CD4-positive, alpha-beta T cell treated with Interleukin-4 for 1 hour (primary cell): ENCODE measurements at places on chromosomes 7 and 10.

DNA sequence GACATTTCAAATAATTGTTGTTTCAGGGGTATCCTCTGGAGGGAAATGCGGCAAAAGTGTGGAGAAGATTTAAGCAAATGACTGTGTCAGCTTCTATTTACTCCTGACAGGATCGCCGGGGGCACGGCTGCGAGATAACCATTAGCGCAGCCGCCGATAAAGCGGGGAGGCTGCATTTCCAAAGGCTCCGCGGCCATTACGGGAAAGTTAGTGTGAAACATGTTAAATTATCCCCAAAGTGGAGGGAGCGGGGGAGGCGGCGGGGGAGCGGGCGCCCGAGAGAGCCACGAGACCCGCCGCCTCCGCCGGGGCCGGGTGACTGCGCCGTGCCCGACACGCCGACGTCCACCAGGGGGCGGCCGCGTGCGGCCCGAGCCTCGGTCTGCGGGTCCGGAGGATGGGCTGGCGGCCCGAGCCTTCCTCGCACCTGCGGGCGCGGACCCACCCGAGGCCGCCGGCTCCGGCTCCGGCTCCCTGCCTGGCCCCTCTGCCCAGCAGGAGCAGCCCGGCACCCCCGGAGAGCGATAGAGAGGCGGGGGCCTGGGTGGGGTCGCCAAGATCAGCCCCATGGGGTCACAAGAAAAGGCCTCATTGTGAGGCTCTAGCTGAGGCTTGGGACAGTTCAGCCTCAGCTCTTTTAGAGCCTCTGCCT is 74.4 kb upstream of the PAX2 start:
- peak; percentile 50 for DNase-seq

DNA sequence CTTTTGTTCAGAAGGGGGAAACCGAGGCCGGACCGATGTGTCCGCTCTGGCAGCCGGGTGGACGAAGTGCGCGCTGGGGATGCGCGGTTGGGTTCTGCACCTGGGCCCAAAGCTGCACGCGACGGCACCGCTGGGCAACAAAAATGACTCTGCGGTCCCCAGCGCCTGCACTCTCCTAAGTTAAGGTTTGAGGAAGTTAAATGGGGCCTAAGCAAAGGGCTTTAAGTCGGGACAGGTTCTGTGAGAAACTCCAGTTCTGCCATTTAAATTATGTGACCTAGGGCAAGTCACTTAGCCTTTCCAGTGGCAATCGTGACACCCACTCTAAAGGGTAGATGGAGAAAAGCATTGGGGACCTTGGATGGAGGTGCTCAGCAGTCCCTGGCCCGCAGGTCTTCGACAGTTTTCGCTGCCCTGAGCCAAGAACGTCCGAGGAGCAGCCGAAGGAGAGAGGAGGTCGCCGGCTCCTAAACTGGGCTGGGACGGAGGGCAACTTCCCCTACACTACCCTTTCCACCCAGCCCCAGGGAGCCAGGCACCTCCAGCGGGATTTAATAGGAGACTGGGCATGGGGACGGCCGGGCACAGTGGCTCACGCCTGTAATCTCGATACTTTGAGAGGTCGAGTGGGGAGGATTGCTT is 534 bp upstream of the ACBD5 start:
- peak; percentile 43 for DNase-seq

DNA sequence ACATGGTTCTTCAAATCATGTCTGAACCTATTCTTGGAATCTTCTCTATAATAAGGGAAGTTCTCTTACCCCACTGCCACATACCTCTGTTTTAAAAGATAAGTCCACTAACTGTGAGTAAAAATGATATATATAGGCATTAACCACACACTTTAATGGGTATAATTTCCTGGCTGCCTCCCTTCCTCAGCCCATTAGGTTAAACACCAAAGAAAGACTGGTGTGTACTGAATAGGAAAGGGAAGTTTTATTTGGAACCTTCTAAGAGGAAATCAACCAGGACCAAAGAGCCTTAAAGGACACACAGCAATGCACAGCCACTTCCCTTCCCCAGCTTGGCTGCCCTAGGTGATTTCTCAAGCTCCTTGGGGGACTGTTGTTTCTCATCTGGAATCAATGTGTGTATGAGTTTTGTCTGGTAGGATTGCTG is 5.0 kb upstream of the WBP1L start:
- DNase-seq: no peak

DNA sequence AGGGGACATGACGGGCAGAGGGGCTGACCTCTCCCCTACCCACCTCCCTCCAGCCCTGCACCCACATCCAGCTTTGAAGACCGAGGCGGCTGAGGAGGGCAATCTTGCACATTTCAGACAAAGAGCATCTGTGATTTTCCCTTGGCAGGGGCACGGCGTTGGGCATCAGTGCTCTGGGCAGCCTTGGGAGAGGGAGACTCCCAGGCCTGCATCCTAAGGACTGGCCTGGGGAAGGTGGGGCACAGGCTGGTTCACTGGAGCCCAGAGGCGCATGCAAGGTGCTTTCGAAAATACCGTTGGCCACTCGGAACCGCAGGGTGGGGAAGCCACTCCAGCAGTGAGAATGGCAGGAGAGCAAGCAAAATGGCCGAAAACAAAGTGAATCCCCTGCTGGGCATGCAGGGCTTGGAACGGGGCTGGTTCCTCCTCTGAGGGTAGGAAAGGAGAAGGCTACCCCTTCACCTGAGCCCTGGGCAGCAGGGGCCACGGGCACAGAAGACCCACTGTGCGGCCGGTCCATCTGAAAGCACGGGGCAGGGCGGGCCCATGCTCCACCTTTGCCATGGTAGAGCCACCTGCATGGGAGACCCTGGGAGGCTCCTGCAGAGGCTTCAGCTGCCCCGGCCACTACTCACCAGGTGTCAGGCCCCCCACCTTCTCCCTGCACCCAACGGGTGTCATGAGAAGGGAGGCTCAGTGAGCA is 49.8 kb downstream of the EBF3 start:
- DNase-seq: no peak

DNA sequence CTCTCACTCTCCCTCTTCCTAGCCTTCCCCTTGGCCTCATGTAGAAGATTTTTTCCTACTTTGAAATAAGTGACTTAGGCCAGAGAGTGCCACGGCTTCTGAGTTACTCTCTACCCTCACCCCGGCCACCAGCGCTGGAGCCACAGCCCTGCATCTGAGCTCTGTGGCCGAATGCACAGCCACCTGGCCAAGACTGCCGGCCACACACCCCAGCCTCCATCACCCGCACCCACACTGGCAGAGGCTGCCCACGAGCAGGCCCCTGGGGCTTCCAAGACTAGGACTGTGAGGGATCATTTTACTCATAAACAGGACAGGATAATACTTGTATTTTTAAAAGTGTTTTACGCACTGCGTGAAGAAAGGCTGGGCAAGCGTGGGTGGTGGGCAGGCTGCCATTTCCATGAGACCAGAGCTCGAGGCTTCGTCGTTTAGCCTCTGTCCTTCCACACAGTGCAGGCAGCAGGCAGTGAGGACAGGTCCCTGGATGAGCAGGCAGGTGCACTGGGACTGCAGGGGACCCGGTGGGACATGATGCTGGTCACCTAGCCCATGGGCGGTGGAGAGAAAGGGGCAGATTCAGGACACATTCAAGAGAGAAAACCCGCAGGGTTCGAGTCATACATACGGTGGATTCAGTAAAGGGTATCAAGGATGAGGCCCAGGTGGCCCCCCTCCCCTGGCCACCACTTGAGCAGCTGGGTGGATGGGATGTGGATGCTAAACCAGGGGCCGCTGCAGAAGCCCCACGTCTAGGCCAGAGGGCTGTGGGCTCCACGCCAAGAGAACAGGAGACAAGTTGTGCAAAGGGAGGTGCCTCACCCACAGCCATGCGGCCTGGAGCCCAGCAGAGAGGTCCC is 35.5 kb upstream of the RNF32 start:
- DNase-seq: no peak

DNA sequence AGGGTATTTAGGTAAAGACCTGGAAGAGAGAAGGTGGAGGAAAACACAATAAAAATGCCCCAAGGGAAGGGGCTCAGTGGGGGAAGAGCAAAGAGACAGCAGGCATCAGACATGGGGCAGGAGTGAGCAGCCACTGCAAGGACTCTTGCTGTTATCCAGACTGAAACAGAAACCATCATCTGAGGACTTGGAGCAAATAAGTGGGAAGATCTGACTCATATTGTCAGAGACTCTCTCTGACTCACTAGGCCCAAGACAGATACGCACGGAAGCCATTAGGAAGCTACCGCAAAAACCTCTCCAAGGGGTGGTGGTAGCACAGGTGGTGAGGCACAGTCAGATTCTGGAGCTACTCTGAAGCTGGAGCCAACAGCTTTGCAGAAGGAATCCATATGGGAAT is 110.7 kb downstream of the RNF32 start:
- DNase-seq: no peak

GRCh38 chr10:48695636-48696534 is 11.2 kb downstream of the WDFY4 start:
- DNase-seq: no peak

- DNase-seq: no peak
These were observed 95.3 kb downstream of the KAT6B start for GRCh38 chr10:74921744-74922143.

- DNase-seq: no peak
These were observed 320.3 kb downstream of the SFMBT2 start for GRCh38 chr10:7090529-7090928.

DNA sequence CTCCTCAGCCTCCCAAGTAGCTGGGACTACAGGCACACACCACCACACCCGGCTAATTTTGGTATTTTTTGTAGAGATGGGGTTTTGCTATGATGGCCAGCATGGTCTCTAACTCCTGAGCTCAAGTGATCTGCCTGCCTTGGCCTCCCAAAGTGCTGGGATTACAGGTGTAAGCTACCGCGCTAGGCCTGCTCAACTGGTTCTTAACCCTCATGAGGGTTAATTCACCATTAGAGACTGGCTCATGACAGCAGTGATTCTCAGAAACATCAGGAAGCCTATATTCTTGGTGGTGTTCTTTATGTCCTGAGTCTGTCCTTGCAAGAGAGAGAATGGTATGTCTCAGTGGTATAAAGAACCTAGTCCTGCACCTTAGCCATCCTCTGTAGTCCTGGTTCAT is 10.4 kb upstream of the NT5C2 start:
- no peak for DNase-seq

DNA sequence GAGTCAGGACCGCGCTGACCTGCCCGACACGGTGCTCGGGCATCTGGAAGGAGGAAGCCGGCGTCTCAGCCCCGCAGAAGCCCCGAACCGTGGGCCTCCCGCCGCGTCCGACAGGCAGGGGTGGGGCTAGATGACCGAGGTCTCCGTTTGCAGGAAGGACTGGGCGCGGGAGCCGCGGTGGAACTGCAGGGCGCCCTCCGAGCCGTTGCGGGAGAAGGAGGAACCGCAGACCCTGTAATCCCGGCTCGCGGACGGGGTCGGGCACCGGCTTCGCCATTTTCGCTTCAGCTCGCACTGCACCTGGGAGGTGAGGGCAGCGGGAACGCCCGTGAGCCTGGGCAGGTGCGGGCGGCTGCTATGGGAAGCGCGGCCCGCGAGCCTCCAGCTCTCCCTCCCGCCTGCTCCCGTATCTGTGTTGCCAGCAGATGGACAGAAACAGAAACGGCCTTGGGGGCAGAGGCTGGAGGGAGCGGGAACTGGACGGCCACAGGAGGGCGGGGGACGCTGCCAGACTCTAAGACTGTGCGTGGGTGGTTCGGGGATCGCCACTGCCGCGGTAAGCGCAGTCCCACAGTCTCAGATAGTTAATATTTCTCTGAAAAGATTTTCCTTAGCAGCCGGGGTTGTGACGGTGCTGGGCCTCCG is 114.1 kb downstream of the VIPR2 start:
- no peak for DNase-seq

DNA sequence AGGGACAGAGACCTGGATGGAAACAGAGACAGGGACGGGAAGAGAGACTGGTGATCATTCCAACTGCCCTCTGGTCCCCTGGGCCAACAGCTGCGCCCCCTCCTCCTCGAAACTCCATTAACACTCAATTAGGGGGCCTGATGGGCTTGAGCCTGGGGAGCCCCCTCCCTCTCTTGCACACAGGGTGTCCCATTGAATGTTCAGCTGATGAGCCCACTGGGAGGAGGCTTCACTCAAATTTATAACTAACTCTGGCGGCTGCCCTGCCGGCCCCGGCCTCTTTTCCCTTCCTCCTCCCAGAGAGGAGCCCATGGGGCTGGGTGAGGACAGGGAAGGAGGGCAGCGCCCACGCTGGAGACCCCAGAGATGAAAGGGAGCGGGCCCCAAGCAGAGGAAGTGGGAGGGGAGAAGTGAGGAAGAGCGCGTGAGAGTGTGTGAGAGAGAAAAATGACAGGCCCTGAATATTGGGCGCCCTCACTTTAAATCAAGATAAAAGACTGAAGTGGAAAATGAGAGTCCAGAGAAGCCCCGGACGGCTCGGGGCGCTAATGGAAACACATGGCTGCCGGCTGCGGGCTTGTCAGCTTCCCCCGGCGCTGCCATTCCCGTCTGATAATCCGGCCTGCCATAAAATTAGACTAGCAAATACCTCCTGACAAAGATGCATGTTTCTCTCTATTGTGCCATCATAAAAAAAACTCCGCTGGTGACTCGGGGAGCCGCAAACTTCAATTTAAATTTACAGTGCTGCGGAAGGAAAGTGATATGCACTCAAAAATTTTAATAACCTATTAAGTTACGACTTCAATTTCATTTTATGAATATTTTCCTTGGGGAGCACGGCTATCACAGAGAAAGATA is 58.0 kb upstream of the PAX2 start:
- DNase-seq: no peak

DNA sequence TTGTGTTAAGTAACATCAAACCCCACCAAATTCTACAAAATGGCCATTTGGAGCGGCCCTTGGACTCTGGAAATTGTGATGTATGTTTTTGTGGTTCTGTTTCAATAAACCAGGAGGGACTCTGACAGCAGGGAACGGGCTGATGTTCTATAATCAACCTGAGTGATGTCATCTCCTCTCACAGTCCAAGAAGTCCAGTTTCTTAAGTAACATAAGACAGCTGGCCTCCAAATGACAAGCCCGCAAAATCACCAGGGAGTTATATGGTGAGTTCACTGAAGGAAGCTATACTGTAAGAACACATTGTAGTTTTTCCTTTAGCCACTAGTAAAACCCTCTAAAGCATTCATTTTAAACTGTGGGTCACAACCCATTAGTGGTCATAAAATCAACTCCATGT is 34.0 kb downstream of the GOT1 start:
- DNase-seq: no peak

DNA sequence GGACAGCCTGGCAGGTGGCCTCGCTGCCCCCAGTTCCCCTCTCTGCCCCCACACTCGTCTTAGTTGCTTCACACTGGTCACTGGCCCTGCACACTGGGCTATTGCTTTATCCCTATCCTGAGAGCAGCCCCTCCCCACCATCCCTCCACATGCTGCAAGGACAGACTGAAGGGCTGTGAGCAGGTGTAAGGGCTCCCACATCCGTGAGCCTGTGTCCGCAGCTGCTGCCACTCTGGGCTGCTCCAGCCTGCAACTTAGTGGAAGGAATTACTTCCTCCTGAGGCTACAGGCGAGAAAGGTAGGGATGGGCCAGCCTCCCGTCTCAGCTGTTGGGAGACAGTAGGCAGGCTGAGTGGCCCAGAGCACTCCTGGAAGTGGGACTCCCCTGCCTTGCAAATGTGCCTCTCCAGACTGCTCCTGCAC is 3.8 kb downstream of the RARRES2 start:
- no peak for DNase-seq
